ENCODE measurements at places on chromosomes 5 and 9.

DNA sequence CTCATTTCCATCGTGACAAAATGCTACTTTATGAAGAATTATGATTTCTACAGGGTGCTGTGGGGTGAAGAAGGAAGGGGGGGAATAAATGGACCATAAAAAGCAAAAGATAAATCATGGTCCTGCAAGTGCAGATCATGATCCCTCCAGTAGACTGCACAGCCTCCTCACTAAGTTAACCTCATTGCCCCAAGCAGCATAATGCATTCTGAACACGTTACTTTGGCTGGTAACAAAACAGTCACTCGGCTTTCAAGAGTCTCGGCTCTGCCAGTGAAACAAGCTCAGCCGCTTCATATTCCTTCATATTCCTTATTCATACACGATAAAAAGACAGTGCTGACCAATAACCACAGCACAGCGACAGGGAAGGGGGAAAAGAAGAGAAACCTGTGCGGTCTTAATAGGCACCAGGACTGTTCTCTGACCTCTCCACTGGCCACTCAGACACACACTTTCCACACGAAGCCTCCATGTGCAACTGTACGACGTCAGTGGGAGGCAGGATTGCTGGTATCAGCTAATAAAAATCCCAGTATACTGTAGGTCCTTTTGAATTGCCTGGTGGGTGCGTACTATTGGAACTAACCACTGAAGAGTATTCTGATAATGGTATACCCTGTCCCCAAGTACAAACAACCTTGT, 60.5 kb downstream of the ANKH start:
- DNase-seq, result no peak

DNA sequence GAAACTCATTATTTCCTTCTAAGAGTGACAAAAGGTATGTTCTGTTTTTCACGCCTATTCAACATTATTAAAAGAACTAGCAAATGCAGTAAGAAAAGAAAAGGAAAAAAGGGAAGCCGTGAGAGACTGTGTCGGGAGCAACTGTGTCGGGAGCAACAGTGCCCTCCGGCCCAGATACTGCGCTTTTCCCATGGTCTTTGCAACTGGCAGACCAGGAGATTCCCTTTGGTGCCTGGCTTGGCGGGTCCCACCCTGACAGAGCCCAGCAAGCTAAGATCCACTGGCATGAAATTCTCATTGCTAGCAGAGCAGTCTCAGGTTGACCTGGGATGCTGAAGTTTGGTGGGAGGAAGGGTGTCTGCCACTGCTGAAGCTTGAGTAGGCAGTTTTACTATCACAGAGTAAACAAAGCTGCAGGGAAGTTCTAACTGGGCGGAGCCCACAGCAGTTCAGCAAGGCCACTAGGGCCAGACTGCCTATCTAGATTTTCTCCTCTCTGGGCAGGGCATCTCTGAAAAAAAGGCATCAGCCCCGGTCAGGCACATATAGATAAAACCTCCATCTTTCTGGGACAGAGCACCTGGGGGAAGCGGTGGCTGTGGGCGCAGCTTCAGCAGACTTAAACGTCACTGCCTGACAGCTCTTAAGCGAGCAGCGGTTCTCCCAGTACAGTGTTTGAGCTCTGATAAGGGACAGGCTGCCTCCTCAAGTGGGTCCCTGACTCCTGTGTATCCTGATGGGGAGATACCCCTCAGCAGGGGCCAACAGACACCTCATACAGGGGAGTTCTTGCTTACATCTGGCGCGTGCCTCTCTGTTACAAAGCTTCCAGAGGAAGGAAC, 1237.4 kb upstream of the CDH18 start:
- no peak for DNase-seq

GRCh38 chr9:68609901-68610415, 69.3 kb upstream of the TMEM252 start:
- no peak for DNase-seq

GRCh38 chr9:7777771-7778170, 21.8 kb downstream of the DMAC1 start:
- no peak for DNase-seq

GRCh38 chr9:127586537-127586936, 25.5 kb upstream of the STXBP1 start:
- DNase-seq, result no peak

GRCh38 chr9:86521977-86522376, 167.8 kb upstream of the TUT7 start:
- DNase-seq, result no peak

DNA sequence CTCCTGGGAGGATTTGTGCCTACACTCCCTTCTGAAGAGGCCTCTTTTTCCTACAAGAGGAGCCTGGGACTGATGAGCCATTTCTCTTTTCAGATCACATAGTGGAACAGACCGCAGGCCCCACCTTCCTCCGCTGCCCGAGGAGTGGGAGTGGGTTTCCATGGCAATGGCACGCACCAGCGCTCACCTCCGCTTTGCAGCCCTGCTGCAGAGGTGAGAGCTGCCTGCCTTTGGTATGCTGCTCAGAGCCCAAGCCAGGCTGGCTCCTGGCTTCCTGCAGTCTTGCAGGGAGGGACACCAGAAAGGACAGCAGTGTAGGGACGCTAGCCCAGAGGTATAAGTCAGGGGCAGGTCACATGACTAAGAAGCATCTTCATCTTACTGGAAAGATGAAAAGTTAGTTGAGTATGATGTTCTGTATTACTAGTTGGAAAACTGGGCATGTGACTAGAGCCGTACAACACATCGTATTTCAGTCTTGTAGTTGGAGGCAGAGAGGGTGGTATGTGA, 12.4 kb downstream of the PTTG1 start:
- DNase-seq, result no peak

DNA sequence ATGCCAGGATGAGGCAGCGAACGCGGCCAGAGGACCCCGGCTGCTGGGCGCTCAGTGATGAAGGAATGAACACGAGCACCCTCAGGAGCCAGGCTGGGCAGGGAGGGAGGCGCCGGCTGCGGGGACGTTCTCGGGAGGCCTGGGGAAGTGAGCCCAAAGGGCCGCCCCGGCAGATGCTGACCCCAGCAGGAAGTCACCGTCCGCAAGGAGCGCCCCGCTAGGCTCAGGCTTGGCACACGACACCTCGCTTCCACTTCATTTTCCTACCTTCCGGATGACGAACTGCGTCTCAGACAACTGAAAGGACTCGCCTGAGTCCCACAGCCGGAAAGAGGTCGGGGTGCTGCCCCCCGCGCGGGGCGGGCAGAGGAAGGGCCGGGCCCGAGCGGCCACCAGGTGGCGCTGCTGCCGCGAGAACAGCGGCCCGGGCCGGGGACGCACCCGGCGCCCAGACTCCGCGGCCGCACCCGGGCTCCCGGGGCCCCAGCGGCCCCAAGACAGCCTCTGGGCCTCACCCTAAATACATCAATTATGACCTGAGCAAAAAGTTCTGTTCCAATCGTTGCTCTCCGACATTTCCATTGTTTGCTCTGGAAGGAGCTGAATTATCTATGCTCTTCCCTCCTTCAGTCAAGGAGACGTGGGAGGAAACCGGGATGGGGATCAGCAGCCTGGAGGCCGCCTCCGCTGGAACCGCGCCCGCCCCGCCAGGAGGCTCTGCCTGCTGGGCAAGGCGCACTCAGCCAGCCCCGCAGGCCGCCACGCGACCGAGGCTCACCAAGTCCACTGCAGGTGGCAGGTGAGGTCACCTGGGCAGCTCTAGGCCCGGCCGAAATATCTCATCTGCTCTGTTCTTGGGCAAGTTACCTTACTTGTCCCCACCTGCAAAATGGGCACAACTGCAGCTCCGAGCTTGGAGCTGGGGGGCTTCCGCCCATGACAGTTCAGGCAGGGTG, 107.0 kb downstream of the ZNF354C start:
- DNase-seq, result no peak

- no peak for DNase-seq
These were observed 88.6 kb upstream of the CDKN2B start for GRCh38 chr9:22097707-22098106.

GRCh38 chr5:87411586-87411972, 1.2 kb downstream of the CCNH start:
- no peak for DNase-seq

GRCh38 chr5:151672516-151672915, 14.2 kb downstream of the SPARC start:
- DNase-seq, result no peak

- no peak for DNase-seq
These were observed 411.7 kb upstream of the KCNN2 start for GRCh38 chr5:113950186-113950585.

- no peak for DNase-seq
These were observed 72.5 kb upstream of the SAP30L start for GRCh38 chr5:154373326-154373725.

- DNase-seq, result no peak
These were observed 46.2 kb upstream of the PWWP2A start for GRCh38 chr5:160165137-160166068.

DNA sequence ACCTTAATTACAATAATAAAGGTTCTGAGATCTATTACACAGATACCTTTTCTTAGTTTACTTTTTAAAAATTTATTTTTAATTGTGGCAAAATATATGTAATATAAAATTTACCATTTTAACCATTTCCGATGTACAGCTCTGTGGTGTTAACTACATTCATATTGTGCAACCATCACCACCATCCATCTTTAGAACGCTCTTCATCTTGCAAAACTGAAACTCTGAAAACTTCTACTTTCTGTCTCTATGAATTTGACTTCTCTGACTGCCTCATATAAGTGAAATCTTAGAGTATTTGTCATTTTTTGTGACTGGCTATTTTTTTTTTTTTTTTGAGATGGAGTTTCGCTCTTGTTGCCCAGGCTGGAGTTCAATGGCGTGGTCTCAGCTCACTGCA, 26.8 kb downstream of the WWC1 start:
- no peak for DNase-seq

DNA sequence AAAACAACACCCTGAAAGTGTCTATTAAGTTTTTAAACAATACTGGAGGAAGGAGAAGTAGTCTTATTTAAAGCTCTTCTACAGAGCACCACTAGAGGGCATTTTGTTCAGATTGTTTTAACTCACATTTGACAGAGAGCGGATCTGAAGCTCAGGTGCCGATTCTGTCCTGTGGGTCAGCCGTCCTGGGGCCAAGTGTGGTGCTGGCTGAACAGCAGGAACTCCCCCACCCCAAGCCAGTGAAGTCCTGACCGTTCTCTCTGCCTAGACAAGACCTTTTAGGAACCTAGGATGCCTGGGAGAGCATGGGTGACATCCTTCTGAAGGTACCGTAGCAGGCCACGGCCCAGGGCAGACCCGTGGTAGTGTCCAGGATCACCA, 3.9 kb downstream of the EXOC3 start:
- no peak for DNase-seq

- no peak for DNase-seq
These were observed 80.8 kb downstream of the SNCAIP start for GRCh38 chr5:122392824-122393223.

DNA sequence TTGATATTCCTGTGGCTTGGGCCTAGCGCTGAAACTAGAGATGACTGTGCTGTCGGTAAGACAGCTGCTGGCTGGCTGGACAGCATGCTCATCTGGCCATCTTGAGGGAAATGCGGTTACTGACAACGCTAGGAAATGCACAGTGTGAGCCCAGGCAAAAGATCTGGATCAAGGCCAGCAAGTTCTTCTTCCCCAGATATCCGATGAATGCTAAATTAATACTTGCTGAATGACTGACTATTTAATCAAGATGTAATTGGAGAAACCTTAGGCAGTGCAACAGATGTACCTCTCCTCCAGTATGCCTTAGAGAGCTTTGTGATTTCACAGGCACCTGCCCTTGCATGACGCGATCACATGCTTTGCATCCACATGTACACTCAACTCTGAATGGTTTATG, 659.1 kb downstream of the EFNA5 start:
- no peak for DNase-seq

DNA sequence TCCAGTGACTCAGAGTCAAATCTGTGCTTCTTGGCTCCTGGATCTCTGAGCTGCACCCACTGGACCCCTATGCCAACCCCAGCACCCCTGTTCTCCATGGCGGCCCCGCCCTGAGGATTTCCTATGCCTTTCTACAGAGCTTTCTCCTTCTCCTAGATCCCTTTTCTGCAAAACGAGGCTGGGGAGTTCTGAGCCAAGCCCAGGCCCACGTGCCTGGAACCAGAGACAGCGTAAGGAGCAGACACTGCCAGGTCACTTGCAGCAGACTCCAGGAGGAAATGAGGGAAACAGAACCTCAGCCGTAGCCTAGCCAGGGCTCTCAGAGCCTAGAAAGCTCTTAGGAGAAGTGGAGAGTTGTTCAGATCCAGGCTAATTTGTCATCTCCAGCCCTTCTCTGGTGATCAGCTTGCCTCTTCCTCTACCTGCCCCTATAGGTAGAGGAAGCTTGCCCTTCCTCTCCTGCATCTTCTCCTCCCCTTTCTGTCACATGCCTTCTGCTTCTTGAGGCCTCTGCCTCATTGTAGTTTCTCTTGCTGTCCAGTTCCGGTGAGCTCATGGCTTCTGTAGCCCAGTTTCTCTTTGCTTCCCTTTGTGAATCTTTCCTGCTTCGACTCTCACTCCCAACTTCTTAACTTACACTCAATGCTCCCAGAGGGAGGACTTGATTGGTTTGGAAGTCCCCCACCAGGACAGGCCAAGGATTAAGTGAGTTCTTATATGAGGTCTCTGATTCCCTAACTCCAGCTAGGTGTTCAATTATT, 163.4 kb downstream of the RGS3 start:
- DNase-seq, result no peak
